ENCODE measurements at places on chromosomes 1 and 21.

GRCh38 chr1:99548943-99549605 lies 96.8 kb upstream of the PALMD start:
- DNase-seq: peak; percentile 74

DNA sequence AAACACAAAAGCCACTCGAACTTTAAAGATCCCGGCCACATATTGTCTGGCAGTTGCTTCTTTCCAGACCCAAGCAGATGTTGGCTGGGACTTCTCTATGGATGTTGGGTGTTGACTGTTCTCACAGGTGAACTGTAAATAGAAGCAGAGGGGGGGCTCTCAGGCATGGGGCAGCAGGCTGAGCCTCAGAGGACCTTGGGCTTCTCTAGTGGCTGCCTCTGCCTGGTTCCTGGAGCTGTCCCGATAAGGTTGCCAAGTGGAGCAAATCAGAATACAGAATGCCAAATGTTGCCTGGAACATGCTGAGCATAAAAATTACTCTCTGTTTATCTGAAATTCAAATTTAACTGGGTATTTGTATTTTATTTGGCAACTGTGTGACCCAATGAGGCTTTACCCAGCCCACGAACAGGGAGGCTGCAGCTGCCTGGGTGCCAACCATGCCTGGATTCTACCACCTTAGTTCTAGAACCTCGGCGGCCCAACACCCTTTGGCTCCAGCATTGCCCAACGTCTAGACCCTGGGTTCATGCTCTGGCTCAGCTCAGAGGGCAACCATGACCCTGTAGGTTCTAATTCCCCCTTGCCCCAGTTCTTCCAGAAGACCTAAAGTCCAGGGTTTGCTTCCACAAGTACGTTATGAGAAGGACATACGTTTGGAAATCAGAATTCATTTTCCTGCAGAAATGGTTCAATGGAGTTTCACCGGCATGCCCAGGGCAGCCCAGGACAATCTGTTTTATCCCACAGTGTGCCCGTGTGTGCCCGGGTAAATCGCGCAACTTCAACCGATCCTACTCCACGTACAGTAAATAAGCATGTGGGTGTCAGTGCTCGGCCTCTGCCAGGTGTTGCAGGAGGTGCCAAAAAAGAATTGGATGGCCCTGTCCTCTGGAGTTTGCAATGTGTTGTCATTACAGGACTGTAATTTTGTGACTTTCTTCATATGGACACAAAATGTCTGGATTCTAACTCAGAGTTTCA lies 5.4 kb upstream of the SLC45A1 start:
- no peak for DNase-seq

GRCh38 chr1:10759413-10760200 lies 36.8 kb downstream of the CASZ1 start:
- no peak for DNase-seq

- no peak for DNase-seq
Measured at GRCh38 chr1:38508232-38508631, 351.3 kb downstream of the RRAGC start.

- no peak for DNase-seq
Measured at GRCh38 chr1:245684166-245684565, 529.4 kb downstream of the KIF26B start.

- DNase-seq: no peak
Measured at GRCh38 chr1:183070234-183070922, 47.2 kb downstream of the LAMC1 start.

DNA sequence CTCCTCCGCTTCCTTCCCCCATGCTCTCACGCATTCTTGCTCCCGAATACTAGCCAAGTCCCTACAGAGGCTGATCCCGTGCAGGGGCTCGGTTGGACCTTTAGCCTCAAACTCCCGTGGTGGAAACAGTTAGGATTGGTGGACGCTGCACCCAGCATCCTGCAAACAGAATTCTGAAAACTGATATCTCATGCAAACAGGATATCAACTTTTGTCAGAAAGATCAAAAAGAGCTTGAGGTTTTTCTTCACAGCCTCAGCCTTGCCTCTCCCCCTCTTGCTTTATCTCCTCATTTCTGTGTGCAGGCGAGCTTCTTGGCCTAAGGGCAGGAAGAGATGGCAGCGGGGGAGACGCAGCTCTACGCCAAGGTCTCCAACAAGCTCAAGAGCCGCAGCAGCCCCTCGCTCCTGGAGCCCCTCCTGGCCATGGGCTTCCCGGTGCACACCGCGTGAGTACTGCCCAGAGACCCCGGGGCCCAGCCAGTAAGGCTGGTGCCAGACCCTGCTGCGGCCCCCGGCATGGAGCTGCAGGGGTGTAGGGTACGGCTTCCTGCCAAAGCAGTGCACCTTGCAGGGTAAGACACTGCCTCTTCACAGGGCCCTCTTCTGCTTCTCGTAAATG lies at the start of gene UBASH3A:
TSS of gene UBASH3A (plus strand) at position 292 of the 621 bp plus-strand sequence. CDS start at position 336, 44 bp downstream.
- no peak for DNase-seq

- DNase-seq: peak; percentile 65
Measured at GRCh38 chr1:218717575-218717974, 372.4 kb downstream of the TGFB2 start.

DNA sequence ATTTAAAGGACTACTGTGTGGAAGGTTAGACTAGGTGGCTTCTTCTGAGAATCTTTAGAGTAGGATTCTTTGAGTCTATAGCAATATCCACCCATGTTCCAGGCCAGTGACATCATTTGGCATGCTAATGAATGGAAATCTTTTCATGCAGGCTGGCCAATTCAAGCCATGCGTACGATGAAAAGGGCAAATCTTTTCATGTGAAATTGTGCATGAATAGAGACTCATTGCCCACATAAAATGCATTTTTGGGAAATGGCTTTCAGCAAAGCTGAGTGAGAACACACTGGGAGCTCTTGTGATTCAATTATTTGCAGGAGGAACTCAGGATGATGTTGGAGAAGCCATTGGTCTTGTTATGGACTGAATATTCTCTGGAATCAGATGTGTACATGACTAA lies 324.9 kb upstream of the DAB1 start:
- DNase-seq: no peak

GRCh38 chr1:109802136-109802900 lies 38.6 kb upstream of the EPS8L3 start:
- DNase-seq: no peak

DNA sequence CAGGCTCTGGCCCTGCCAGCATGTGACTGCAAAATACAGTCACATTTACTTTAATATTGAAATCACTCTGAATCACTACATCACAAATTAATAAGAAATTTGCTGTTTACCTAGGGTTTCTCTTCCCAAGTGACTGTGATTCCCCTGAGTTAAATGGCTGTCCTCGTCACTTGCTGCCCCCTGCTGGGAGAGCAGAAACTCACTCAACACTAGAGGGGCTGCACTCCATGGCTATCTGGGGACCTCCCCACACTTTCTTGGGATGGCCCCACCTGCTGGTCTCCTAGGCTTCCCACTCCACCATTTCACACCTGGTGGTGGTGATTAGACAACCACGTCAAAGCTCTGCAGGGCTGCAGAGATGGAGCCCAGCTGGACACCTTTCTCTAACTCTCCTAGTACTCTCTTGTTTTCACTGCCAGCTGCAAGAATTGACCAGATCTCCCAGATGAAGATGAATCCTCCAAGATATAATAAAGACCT lies 63.4 kb downstream of the CD2 start:
- DNase-seq: peak; percentile 54

DNA sequence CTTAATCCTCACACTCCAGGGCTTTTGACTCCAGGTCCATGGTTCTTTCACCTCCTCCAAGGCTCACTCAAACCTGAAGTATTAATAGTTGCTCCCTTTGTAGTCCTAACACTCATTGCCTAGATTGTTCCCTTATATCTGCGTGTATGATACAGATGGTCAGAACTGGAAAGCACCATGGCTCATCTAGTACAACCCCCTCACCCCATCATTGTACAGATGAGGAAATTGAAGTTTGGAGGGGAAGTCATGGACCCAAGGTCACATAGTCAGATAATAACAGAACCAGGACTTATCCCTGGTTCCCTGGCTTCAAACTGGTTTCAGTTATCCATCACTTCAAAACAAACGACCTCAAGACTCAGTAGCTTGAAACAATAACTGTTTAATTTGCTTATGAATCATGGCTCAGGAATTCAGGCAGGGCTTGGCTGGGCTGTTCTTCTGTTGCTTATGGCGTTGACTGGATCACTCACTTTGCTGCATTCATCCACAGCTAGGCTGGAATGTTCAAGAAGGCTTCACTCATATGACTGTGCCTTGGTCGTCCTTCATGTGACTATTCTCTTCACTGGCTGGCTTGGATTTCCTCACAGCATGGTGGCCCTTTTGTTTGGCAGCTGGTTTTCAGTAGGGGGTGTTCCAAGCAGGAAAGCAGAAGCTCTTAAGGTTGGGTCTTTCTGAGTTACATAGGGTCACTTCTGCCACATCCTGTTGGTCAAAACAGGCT lies 5.0 kb downstream of the NOS1AP start:
- DNase-seq: no peak

- DNase-seq: peak; percentile 85
Measured at GRCh38 chr1:16888860-16889816, 6.6 kb upstream of the RNU1-2 start.

GRCh38 chr1:204885288-204885711 lies 14.6 kb downstream of the NFASC start:
- DNase-seq: no peak

- no peak for DNase-seq
Measured at GRCh38 chr1:14498839-14499238, 99.6 kb upstream of the KAZN start.

- no peak for DNase-seq
Measured at GRCh38 chr1:209380420-209380819, 203.1 kb upstream of the CAMK1G start.

- peak; percentile 84 for DNase-seq
Measured at GRCh38 chr1:15799004-15799867, 8.2 kb downstream of the UQCRHL start.

GRCh38 chr1:197438010-197438790 lies 170.1 kb downstream of the CRB1 start:
- DNase-seq: no peak

DNA sequence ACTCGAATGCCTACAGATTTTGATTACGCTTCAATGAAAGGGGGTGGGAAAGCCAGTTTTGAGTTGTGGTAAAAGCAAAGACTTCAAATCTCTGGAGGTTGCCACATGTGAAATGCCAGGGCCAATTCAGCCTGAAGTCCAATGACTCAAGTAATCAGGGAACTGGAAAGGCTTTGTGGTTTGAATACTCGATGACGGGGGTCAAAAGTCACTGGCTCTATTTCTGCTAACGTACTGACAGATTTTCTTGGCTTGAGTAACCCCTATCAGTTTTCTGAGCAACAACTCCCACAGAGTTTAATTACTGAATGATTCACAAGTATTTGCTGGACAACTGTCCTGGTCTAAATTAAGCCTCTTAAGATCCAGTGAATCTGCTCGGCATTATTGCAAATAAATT lies 152.2 kb downstream of the SIPA1L2 start:
- no peak for DNase-seq

DNA sequence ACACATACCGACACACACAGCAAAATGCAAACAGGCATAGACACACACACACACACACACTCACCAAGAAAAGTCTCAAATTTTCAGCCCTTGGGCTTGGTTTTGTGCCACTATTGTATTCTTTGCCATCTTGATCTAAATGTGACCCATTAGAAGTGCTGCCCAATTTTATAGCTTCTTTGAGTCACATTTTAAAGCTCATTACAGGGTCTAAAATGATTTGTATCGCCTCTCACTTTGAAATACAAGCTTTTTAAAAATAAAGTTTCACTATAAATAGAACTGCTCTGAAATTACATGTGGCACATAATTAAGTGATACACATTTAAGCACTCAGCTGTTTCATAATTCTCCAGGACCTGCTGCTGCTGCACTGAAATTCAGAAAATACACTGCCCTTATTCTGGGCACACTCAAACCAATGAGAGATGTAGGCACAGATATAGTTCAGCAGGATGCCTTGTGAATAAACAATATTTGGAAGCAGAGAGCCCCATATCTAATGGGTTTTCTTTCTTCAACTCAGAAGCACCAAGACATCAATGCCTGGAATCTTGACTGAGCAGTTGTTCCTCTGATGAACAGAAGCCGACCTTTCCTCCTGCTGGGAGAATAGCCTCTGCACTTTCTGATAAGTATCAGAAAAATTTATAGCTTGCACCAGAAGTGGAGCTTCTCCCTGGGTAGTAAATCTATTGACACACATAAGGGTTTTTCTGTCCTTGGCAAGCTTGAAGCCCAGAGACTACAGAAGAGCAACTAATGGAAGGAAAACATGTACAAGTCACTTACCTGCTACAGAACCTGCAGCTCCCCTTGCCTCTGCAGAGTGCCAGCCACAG lies 37.0 kb upstream of the PLPPR4 start:
- DNase-seq: no peak

- no peak for DNase-seq
Measured at GRCh38 chr1:184625271-184625670, 129.4 kb downstream of the EDEM3 start.

DNA sequence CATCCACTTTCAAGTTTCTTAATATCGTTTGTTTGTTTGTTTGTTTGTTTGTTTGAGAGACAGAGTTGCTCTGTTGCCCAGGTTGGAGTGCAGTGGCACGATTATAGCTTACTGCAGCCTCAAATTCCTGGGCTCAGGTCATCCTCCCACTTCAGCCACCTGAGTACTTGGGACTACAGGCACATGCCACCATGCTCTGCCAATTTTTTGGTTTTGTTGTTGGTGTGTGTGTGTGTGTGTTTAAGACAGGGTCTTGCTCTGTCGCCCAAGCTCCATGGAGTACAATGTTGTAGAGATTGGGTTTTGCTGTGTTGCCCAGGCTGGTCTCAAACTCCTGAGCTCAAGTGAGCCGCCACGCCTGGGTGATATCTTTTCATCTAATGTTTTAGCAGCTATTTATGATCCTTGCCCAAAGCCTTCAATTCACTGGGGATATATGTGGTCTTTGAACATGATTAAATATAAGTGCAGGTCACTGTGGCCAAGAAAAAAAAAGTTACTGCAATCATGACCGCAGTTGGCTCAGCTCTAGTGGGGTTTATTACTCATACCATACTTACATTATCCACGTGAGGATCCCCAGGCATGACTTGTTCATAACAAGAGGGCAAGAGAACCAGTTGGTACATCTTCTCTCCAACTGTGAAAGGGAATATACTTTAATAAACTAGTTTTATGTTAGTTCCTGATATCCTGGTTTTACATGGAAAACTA lies 8.0 kb downstream of the RRP1B start:
- no peak for DNase-seq

DNA sequence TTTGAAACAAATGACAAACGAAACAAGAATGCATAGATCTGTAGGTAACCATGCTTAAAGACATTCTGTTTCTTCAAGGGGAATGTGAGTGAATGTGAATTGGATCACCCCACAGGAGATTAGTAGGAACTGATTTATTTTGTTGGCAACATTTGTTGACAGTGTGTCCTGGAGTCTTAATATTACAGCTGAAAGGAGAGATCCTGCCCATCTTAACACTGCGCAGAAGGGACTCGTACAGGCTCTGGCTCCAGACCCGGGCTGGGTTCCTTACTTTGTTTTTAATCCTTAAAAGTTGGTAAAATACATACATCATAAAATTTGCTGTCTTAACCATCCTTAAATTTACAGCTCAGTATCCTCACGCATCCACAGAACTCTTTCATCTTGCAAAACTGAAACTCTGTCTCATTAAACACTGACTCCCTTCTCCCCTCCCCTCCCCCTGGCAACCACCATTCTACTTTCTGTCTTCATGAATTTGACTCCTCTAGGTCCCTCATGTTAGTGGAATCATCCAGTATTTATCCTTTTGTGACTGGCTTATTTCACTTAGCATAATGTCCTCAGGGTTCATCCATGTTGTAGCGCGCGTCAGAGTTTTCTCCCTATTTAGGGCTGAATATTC lies 74.1 kb downstream of the GALNT2 start:
- DNase-seq: no peak

- peak; percentile 12 for DNase-seq
Measured at GRCh38 chr21:29376556-29376955, 77.8 kb downstream of the BACH1 start.

GRCh38 chr1:107934578-107934977 lies 30.4 kb downstream of the VAV3 start:
- DNase-seq: no peak

GRCh38 chr1:110734133-110734680 lies 59.5 kb upstream of the KCNA3 start:
- no peak for DNase-seq
